Spinal cord (tissue), 10 donors: ENCODE measurements at places on chromosomes 13 and 19. TPM values are rescaled to one million over a fixed set of nuclear protein-coding genes. Genes with fewer than 3 reads are reported as not detected.
A peak's percentile ranks its signal among the peaks of the same experiment; 100 is the strongest.

DNA sequence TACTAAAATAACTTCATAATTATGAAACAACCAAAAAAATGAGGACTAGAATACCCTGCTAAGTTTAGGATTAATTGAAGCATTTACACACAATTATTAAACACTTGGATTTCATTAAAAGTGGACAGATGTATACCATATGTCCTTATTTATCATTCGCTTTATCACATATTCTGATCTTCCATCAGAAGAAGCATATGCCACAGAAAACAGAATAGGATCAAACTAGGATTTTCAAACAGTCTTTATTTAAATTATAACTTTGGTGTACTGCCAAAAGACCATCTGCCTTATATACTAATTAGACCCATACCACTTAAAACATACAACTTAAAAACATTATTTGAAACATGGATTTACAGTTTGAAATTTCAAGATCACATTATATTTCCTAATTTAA, 727.1 kb upstream of the KLHL1 start:
- no peak for DNase-seq

The ZNF616 gene
- total RNA-seq = 18.0 TPM

- DNase-seq = no peak
Observed at GRCh38 chr13:91311491-91311890, 36.0 kb upstream of the MIR17HG start.

DNA sequence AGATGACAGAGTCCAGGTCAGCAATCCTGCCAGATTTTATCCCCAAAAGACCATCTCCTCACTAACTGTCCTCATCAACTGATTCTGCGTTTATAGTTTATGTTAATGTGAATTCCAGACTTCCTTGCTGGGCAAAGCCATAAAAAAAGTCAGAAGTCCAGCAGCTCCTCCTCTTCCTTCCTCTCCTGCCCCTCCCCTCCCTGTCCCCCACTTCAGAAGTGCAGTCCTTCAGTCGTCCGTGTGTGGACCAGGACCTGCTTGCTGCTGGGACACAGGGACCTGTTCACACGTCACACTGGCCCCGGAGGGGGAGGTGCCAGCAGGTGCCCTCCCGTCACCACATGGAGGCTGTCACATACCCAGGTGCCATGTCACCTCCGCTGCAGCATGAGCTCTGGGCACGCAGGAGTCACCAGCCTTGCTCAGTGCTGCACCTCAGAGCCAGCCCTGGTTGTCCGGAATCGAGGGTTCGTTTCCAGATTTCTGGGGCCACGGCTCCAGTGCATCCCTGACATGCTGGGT, 4.0 kb upstream of the MCF2L start:
- DNase-seq = no peak

DNA sequence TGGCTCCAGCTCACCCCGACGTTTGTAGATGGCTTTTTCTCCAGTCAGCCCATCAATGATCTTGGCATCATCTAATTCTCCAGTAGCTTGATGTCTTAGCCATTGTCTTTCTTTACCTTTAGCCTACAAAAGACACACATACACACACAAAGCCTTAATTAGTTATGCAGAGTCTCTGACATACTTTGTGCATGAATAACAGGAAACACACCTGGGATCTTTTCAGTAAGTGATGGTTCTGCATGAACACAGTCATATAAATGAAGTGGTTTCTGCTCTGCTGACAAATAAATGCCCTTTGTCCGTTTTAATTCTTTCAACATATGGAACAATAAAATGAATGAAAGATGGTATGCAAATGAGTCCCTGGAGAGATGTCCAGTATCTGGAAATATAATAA, 133.3 kb downstream of the RGCC start:
- no peak for DNase-seq

DNA sequence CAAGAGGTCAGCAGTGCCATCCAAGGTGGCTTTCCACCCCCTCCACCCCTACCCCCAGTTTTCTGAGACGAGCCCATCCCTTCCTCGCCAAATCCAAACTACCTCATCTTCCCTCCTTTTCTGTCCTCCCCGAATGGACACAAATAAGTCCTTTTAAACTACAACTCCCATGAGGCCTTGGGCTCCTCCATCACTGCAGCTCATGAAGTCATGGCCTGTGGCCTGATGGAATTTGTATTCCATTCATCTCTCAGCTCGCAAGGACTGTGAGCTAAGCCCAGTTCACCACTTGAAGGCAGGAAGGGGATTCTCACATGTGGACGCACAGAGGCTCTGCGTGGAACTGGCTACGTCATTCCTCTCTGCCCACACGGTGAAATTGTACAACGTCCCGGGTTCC, 12.5 kb downstream of the PTPRH start:
- no peak for DNase-seq

DNA sequence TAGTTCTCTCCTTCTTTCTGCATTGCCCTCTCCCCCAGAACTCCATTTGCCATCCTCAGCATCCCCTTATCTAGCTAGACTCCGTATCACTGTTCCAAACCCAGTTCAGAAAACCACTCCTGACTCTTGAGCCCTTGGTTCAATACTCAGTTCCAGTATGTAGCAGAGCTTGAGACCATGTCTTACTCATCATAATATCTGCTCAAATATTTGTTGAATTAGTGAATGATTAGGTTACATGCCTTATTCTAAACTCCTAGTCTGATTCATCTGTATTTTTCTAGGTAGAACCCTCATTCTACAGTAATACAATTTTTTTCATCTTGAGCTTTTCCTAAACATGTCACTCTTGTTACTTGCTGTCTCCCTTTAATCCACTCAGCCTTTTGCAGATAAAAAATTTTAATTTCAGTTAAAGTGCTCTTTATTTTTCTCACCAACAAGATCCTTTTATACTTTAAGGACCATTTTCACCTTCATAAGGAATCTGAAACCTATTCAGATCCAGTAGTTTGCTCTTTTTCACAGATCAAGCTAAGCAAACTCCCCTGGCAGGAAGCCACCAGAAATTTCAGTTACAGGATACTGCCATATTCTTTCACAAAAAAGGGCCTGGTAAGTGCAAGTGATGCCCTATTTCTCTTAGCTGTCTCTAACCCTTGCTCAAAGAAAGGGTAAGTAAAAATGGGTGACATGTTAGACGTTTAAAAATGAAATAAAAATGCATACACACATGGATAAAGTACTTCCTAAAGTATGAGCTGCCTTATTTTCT, 23.1 kb upstream of the INTS6 start:
- DNase-seq = no peak

- DNase-seq = peak; percentile 98
Observed at GRCh38 chr19:51887522-51888498, at the start of gene ZNF577. Gene ZNF577 (minus strand): TSS chr19:51887951. CDS start chr19:51880382, 7,569 bp downstream.

- no peak for DNase-seq
Observed at GRCh38 chr13:106710266-106710665, 142.3 kb upstream of the ARGLU1 start.

The GFY gene
- total RNA-seq = not detected

DNA sequence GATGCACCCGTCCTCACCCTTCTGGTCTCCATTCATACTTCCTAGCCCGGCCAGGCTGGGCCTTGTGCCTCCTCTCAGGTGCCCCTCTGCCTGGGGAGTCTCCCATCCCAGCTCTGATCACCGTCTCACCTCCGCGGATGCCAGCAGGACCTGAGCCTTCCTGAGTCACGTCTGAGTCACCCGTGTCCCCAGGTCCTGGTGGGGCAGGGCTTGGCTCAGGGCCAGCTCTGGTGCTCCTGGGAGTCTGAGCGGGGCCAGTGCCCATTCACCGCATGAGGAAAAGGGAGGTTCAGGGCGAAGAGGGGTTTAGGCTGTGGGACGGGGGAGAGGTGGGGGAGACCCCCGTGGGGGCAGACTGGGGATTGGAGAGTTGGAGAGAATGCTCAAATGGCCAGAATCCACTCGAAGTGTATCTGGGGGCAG, 593 bp downstream of the ATP8B3 start:
- DNase-seq = no peak
